ENCODE measurements at places on chromosomes 6 and 20. TPM values are rescaled to one million over a fixed set of nuclear protein-coding genes. Genes with fewer than 3 reads are reported as not detected.

NHLRC1 gene
- total RNA-seq, result 0.28 TPM

CGAS gene
- 29.6 TPM for total RNA-seq

LY6G6F gene
- total RNA-seq, result not detected

NRSN1 gene
- total RNA-seq, result not detected

C6orf15 gene
- not detected for total RNA-seq

MUC21 gene
- not detected for total RNA-seq

SLC17A4 gene
- not detected for total RNA-seq

MYBL2 gene
- total RNA-seq, result 26.2 TPM

HLA-DRB5 gene
- 6.0 TPM for total RNA-seq

KCNB1 gene
- 0.05 TPM for total RNA-seq

TSBP1 gene
- not detected for total RNA-seq

LPA gene
- total RNA-seq, result not detected

RBM24 gene
- not detected for total RNA-seq

ADGRB3 gene
- total RNA-seq, result not detected

PNLDC1 gene
- total RNA-seq, result 0.14 TPM

HNF4A gene
- 0.11 TPM for total RNA-seq

COX4I2 gene
- total RNA-seq, result not detected

TTLL9 gene
- not detected for total RNA-seq

ADTRP gene
- 15.6 TPM for total RNA-seq

ABHD16A gene
- total RNA-seq, result 35.2 TPM

WFDC2 gene
- 0.76 TPM for total RNA-seq

ENPP5 gene
- total RNA-seq, result not detected

RHAG gene
- 0.22 TPM for total RNA-seq

HSP90AB1 gene
- total RNA-seq, result 3,190 TPM

CST5 gene
- not detected for total RNA-seq

Data from activated T-cell treated with anti-CD3 and anti-CD28 coated beads, Interleukin-2, amount 50 U/mL, for 4 hours (primary cell).